ENCODE measurements at places on chromosomes 3 and 15.

- DNase-seq = no peak
Measured at GRCh38 chr15:85707519-85708338, 87.0 kb downstream of the KLHL25 start.

GRCh38 chr3:73141525-73141924, 80.1 kb downstream of the EBLN2 start:
- no peak for DNase-seq

DNA sequence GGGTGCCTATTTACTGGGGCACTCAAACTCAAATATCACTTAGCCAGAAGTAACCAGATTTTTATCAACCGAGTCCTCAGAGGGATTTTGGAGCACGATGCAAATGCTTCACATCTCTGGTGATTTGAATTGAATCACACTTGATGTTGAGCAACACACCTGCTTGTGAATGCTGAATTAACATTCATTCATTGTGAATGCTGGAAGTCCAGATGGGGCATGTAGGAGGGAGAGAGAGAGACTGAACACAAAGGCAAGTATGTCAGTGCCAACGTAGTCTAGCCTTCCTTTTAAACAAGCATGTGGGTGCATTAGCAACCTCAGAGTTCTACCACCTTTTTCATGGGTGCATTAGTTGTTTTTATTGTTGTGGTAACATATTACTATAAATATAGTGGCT, 156.2 kb downstream of the ADAMTSL3 start:
- no peak for DNase-seq

- DNase-seq = no peak
Measured at GRCh38 chr3:184772667-184773272, 39.2 kb upstream of the VPS8 start.

DNA sequence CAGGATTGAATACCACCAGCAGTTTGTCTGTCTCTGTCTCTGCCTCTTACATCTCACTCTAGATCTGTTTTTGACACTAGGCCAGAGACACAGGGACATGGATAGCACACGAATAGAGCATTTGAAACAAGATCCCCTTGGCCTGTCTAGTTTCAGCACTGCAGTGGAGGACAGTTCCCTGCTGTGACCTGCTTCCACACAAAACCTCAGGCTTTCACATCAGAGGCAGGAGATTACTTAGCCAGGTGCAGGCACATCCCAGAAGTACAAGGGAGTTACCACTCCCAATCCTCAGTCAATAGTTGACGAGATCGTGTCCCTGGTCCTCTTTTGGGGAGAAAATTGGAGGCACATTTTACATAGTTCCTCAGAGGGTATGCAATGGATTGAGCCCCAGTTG, 34.0 kb upstream of the CCK start:
- no peak for DNase-seq

GRCh38 chr3:24111711-24112110, 166.6 kb downstream of the NR1D2 start:
- no peak for DNase-seq

DNA sequence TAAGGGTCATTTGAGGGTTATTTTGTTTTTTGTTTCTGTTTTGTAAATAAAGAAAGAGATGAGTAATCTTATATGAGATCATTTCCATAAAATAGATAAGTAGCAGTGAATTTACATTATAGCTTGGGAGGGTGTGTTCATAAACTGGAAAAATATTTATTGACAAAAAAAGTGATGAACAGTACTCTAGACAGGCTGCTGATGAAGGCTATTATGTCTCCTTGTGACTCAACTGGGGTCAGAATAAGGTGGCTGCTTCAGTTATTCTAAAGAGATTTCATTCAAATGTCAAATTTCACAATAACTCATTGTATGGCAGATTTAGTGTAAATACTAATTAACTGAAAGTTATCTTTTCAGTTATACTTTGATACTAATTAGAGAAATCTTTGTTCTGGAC, 251.1 kb upstream of the CMC1 start:
- no peak for DNase-seq

DNA sequence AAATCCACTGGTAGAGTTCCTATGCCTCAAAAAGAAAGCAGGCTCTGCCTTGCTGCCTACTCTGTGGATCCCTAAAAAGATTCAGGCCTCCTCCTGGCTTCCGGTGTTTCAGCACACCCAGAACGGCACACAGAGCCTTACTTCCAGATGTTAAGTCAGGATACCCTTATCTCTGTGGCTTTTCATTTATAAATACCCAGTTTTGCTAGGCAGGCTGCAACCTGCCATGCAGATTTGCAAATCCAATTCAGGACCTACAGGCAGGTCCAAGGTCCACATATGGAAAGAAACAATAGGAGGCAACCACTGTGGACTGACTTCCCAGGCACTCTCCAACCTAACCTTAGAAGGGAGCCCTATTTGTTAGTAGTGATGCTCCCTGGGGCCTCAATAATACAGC, 30.7 kb downstream of the EFL1 start:
- DNase-seq = no peak

- no peak for DNase-seq
Measured at GRCh38 chr3:157551961-157552360, 48.7 kb upstream of the VEPH1 start.

GRCh38 chr15:24976932-24977331, 22.1 kb downstream of the SNRPN start:
- no peak for DNase-seq

GRCh38 chr3:100289339-100289738, 28.5 kb downstream of the TBC1D23 start:
- no peak for DNase-seq

- no peak for DNase-seq
Measured at GRCh38 chr3:105707009-105707408, 161.8 kb downstream of the CBLB start.

DNA sequence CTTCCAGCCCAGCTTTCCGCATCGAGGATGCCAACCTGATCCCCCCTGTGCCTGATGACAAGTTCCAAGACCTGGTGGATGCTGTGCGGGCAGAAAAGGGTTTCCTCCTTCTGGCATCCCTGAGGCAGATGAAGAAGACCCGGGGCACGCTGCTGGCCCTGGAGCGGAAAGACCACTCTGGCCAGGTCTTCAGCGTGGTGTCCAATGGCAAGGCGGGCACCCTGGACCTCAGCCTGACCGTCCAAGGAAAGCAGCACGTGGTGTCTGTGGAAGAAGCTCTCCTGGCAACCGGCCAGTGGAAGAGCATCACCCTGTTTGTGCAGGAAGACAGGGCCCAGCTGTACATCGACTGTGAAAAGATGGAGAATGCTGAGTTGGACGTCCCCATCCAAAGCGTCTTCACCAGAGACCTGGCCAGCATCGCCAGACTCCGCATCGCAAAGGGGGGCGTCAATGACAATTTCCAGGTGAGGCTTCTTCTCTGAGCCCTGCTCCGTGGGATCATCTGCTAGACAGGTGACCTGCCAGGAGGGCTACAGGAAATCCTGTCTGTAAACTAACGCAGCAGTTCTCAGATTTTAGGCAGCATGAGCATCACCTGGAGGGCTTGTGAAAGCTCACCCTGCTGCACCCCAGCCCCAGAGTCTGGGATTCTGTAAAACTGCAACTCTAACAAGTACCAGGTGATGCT, 1.6 kb downstream of the THBS1 start:
- DNase-seq = no peak

- DNase-seq = no peak
Measured at GRCh38 chr3:178743297-178743696, 207.1 kb downstream of the KCNMB2 start.

GRCh38 chr3:176794406-176794805, 402.9 kb downstream of the TBL1XR1 start:
- DNase-seq = no peak

DNA sequence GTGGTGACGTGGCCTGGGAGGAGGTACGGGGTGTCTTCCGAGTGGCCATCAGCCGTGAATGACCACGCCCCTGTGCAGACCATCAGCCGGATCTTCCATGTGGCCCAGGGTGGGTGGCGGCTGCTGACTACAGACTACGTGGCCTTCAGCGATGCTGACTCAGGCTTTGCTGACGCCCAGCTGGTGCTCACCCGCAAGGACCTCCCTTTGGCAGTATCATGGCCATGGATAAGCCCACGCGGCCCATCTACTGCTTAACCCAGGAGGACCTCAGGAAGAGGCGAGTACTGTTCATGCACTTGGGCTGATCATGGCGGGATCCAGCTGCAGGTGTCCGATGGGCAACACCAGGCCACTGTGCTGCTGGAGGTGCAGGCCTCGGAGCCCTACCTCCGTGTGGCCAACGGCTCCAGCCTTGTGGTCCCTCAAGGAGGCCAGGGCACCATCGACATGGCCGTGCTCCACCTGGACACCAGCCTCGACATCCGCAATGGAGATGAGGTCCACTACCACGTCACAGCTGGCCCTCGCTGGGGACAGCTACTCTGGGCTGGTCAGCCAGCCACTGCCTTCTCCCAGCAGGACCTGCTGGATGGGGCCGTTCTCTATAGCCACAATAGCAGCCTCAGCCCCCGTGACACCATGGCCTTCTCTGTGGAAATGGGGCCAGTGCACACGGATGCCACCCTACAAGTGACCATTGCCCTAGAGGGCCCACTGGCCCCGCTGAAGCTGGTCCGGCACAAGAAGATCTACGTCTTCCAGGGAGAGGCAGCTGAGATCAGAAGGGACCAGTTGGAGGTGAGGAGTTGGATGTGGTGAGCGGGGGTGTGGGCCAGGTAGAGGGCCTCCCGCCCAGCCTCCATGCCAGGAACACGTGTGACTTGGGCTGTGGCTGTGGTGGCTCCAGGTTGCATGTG, 178.4 kb downstream of the TBC1D2B start:
- DNase-seq = no peak

DNA sequence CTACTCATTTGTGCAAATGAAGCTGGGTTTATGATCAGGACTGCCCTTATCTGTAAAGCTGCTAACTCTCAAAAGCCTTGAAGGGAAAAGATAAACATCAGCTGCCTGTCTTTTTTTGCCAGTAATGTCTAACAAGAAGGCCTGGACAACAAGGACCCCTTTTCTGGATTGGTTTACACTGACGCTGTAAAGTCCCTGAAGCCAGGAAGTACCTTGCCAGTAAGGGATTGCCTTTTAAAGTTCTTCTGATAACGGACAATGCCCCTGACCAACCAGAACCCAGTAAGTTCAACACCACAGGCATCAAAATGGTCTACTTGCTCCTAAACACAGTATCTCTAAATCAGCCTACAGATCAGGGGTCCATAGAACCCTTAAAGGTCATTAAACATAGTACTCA, 178.0 kb downstream of the PCCB start:
- no peak for DNase-seq

DNA sequence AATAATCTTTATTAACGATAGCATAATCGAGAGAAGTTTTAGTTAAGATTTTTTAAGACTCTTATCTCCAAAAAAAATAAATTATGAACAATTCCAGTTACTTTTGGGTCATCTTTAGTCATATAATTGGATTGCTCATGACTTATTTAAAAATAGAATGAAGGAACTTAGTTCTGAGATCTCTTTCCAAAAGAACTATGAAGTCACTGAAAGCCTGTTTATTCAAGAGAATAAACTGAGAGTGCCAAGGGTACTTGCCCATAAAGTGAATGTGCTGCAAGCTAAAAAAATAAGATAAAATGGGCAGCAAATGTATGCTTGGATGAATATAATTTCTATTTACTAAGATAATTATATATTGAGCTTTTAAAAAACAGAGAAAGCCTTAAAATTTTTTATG, 176.5 kb upstream of the PLSCR5 start:
- no peak for DNase-seq

DNA sequence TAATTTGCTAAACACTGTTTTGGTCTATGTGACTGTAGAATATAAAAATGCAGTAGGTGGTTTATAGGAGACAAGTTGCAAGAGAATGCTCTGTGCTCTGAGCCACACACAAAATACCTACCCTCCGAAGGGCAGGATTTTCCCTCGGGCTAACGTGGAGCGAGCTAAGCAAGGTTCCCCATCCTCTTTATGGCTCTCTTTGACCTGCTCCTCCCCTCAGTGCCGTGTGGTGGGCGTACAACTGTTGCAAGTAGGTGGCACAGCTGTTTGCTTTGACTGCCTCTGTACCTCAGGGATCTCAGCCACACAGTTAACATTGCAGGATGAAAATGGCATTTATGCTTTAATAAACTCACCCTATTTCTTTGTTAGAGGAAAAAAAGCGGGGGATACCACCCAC, 339.1 kb downstream of the SATB1 start:
- no peak for DNase-seq

DNA sequence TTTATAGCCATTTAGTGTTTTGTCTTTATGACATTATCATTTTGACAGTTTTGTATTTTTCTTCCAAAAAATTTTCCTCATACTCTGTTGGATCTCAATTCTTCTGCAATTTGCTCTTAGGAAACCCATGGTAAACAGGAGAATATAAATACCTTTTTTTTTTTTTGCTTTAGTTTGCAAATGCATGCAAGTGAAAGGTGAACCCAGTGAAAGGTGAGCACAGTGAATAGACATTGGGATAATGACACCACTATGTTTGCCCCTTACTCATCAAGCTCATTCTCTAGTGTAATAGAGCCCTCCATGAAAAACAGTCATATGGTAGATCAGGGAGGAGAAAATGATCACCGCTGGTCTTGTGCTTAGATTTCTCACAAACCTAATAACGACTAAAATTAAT, 59.0 kb upstream of the TRPC1 start:
- no peak for DNase-seq

DNA sequence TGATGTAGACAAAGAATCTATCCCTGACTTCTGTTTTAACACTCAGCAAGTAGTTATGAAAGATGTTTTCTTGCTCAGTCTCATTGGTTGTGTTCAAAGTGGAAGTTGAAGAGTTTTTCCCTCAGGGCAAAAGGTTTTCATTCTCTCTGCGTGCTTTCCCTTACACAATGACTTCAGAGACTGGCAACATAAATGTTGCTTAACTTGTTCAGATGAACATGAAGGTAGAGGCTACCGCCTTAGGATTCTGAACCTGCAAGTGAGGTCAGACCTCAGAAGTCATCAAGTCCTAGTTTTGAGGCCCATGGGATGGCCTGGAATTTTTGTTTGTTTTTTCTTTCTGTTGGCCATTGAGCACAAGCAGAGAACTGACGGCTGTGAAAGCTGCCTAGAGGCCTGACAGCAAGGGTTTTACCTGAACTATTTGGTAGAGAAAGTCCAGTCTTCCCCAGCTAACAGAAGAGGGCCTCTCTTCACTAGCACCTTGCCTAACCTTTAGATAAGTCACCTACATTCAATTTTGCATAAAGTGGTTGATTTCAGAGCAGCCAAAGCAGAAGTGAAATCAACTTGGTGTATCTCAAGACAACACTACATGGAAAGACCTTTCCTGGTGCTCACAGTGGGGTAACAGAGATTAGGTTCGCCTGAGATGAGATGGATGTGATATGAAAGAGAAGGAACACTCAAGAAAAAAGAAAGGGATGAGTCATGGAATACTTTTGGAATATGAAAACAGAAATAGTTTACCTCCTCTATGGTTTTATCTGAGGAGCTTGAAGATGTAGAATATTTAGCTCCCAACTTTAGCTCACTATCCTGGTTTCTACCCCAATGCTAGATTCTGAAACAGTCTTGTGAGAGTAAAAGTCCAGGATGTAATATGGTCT, 53.6 kb upstream of the AP4E1 start:
- DNase-seq = no peak
